GM06990 (cell line): ENCODE measurements at places on chromosomes 12 and 14.

GRCh38 chr14:33369972-33370371, 431.3 kb downstream of the NPAS3 start:
- DNase-seq, result no peak

GRCh38 chr12:6620137-6620884, 13.1 kb upstream of the CHD4 start:
- peak; percentile 27 for DNase-seq

- no peak for DNase-seq
Measured at GRCh38 chr14:33369041-33369440, 430.4 kb downstream of the NPAS3 start.

DNA sequence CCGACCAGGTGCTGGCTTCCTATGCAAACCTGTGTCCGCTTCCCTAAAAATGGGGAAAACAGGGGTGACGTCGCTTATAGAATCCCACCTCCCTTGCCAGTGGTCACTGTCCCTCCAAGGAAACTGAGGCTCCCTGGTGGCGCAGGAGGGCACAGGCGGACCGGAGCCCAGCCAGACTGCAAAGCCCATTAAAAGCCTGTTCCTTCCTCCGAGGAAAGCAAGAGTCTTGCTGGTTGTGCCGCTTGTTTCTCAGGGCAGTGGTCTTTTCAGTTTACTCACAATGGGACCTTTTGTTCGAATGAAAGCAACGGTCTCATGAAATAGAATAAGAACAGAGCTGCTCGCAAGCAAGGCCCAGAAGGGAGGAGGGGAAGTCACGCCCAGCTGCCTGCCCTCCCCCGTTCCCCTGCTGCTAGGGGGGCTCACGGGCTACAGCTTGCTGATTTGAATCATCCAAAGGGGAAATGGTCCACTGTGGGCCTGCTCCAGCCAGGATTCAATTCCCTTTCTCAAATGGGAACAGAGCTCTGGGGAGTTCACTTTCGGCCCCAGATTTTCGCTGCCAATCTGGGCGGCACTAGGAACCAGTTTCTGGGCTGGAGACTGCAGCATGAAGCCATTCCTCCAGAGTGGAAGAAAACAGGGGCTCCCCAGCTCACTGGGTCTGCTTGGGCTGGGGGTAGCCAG, 4.6 kb upstream of the SELPLG start:
- DNase-seq, result no peak

GRCh38 chr14:75003250-75004027, 718 bp downstream of the EIF2B2 start:
- no peak for DNase-seq

DNA sequence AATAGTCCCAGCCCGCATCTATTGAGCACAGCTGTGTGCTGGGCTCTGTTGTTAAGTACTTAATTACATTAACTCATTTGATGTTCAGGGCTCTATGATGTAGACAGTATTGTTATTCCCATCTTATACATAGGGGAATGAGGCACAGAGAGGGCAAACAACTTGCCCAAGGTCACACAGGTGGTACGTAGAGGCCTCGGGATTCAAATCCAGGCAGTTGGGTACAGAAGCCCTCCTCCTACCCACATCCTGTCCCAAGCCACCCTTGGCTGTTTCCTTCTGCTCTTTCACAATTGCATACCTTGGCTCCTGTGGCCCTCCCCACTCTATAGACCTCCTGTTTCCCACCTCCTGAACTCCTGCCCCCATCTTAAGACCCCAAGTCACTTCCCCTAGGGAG, 10.0 kb upstream of the GPR68 start:
- no peak for DNase-seq

- DNase-seq, result peak; percentile 18
Measured at GRCh38 chr12:1995205-1995896, 8.9 kb downstream of the DCP1B start.

GRCh38 chr12:106147956-106148355, 9.2 kb upstream of the NUAK1 start:
- no peak for DNase-seq

GRCh38 chr12:103742349-103742932, 98.6 kb downstream of the NT5DC3 start:
- DNase-seq, result no peak

DNA sequence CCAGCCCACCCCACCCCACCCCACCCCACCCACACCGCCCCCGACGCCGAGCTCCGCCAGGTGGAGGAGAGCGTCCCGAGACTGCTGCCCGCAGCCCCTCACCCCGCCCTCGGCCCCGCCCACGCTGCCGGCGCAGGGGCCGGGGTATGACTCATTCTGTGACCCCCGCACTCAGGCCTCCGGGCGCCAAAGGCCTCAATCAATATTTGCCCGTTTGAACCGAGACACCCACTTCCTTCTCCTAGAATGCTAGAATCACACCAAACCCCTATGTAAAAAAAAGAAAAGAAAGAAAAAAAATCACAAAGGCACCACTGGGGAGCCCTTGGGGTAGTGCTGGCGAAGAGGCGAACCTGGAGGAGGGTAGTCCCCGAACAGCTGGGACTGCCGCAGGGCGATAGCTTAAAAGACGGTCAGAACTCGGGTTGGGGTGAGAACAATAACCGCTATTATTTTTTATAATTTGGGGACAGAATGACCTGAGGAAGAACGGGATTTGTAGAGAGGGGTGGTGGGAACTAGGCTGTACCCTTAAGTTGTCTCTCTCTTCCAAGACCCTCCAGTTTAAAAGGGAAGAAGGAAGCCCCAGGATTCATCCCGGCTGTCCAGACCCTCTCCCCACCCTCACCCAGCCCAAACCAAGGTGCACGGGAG, 894 bp downstream of the KRT8 start:
- peak; percentile 74 for DNase-seq

GRCh38 chr12:120955232-120955631, 23.1 kb upstream of the HNF1A start:
- DNase-seq, result no peak

GRCh38 chr12:91921555-91921954, 224.1 kb downstream of the BTG1 start:
- DNase-seq, result no peak

DNA sequence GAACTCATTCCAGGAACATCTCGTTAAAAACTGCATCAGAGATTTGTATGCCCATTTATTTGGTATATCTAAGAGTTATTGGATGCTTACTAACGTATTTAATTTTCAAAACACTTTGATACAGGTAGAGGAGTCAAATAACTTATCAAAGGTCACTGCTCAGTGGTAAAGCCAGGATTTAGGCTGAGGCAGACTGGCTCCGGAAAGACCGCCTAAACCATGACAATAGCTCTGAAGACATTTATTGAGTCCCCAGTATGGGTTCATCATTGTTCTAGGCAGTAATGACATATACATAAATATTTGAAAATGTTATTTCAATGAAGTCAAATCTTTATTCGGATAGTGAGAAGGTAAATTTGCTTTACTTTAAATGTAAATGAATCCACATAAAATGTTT, 30.3 kb downstream of the WBP11 start:
- DNase-seq, result no peak

DNA sequence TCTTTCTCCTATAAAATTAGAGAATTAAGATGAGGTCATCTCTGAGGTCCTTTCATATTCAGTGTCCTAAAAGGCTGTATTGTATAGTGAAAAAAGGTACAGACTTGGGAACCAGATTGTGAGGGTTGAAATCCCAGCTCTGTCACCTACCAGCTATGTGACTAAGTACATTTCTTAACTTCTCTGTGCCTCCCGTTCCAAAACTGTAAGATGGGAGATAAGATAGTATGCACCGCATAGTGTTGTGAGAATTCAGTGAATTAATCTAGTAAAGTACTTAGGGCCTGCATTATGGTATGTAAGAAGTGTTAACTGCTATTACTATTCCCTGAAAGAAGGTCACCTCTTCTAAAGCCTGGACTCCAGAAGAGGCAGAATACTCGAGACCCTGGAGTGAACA, 60.6 kb downstream of the GNG2 start:
- DNase-seq, result no peak

DNA sequence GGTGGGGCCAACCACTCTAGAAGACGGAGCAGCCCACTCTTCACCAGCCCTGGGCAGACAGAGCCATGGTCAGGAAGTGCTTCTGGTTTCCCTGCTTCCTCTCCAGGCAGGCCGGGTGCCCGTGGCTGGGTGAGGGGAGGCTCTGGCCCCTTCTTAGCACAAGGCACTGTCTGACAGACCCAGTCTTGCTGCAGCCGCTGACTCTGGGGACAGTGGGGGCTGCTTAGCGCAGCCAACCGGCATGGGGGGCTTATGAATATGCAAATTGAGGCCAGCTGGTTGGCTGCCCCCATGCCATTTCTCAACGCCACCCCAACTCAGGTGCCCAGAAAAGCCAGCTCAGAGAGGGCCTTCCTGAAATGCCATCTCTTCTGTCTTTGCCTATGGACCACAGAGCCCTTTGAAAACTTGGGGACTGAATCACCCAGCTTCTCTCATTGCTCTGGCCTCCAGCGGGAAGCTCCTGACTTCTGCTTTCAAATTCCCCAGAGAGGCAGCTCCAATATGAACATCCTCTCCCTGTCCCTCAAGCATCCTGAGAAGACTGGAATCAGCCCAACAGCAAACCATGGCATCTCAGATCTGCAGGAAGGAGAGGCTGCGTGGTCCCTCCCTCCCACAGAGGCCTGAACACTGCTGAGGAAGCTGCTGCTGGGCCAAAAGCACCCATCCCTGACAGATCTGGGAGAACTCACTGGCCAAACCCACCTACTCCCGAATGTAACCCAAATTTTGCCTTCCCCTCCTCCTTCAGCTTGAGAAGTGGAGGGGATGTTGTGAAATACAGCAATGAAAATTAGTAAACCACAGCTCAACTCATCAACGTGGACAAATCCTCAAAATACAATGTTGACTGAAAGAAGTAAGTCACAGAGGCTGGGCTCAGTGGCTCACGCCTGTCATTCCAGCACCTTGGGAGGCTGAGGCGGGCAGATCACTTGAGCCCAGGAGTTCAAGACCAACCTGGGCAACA, at the start of gene PROX2:
PROX2 (minus strand) TSS at position 205 of the 973 bp plus-strand sequence. CDS start 12,311 bp downstream, outside the sequence.
- DNase-seq, result peak; percentile 47

GRCh38 chr12:76738824-76739579, 24.9 kb upstream of the ZDHHC17 start:
- DNase-seq, result no peak

DNA sequence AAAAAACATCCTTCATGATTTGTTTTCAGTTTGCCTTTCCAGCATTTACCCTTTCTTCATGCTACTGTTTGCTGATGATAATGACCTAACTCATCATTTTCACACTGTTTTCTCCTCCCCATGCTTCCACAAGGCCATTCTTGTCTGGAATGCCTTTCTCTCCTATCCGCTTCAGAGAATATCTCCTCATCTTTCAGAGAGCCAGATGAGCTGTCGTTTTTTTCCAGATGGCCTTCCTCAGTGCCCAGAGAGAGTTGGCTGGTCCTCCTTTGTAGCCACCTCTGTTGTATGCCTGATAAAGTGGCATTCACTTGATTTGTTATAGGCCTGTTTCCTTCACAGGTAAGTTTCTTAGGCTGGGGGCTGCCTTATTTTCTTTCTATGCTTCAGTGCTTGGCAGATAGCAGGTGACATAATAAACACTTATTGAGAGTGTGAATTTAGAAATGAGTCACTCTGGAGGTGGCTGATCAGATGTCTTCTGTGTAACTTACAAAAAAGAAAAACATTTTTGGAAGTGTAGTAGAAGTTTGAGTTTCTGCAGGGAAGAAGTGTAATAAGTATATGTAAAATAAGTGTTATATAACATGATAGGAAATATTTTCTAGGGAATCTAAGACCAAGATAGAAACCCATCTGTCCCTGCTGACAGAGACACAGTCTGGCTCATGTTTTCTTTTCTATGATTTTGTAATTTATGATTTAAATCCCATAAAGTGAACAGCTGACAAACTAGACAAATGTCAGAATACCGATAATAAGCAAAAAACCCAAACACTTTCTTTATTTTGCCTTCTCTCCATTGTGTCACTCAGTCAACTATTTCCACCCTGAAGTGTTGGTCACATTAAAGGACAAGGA, 174.5 kb downstream of the DACT1 start:
- DNase-seq, result no peak

GRCh38 chr12:117036046-117036445, 63.2 kb downstream of the TESC start:
- no peak for DNase-seq

DNA sequence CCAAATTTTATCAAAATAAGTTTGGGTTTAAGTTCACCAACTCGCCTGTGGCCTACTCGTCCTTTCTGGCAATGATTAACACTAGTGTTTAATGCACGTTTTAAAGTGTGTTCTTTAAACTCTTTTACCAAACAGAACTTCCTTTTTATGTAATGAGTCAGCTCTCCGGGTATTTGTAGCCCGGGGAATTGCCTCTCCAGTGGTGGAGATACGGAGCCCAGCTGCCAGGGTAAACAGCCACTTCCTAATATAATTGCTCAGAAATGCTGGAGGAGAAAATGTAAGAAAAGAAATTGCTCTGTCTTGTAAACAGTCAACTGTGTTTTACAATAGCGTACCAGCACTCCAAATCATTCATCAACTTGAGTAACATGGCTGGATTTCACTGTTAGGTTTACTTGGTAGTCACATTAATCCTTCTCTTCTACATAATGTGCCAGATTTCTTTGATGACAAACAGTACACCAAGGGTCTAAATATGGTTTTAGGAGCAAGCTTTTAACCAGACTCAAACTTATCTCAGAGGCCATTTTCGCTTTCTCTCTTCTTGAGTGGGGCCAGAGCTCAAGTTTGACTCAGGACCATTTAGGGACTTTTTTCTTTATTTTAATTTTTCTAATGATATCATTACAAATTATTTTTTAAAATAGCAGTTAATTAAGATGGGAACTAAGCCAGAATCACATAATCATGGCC, 101.2 kb upstream of the SLC38A2 start:
- peak; percentile 35 for DNase-seq

- no peak for DNase-seq
Measured at GRCh38 chr14:22994762-22995275, 12.5 kb upstream of the AJUBA start.

GRCh38 chr12:6914947-6915788, 788 bp downstream of the ENO2 start:
- DNase-seq, result no peak

DNA sequence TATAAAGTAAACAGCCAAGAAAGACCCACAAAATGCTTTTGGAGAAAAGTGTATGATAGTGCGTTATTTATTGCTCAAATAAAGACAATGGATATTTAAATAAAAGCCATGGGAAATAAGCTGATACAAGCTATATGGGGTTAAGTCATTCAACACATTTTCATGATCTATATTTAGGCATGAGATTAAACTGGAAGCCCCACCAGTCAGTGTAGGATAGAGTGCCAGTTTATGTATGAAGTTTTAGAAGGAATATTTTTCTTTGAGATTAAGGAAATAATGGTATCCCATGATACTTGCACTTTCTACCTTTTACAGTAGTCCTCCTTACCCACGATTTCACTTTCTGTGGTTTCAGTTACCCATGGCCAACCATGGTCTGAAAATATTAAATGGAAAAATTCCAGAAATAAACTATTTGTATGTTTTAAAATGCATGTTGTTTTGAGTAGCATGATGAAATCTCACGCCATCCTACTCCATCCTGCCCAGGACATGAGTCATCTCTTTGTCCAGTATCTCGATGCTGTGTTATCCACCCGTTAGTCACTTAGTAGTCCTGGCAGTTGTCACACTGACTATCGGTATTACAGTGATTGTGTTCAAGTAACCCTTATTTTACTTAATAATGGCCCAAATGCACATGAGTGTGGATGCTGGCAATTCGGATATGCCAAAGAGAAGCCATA, 22.3 kb downstream of the SYT1 start:
- DNase-seq, result no peak
